ENCODE measurements at places on chromosomes 5 and 9.

GRCh38 chr5:64838376-64838775 lies 69.6 kb downstream of the CWC27 start:
- no peak for DNase-seq

GRCh38 chr5:113213551-113214425 lies 221.0 kb downstream of the TSSK1B start:
- no peak for DNase-seq

DNA sequence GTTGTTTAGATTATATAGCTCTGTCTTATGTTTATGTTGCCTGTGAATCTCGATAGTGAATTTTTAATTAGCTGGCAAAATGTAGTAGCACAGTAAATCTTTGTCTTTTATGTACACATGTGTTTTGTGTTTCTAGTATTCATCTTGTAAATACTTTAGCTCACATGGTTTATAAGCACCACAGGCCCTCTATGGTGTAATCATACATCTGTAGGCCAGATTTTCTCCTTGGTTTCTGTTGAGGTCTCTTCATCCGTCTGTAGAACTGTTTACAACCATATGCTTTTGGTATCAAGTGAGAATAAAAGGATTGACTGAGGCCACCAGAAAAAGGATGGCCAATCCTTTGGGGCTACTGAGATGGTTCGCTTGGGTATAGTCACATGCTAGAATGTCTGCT lies 45.0 kb downstream of the PRR16 start:
- no peak for DNase-seq

- DNase-seq = no peak
Measured at GRCh38 chr9:86298873-86299272, 16.5 kb upstream of the ISCA1 start.

GRCh38 chr9:30534455-30534854 lies 1850.0 kb upstream of the ACO1 start:
- DNase-seq = no peak

DNA sequence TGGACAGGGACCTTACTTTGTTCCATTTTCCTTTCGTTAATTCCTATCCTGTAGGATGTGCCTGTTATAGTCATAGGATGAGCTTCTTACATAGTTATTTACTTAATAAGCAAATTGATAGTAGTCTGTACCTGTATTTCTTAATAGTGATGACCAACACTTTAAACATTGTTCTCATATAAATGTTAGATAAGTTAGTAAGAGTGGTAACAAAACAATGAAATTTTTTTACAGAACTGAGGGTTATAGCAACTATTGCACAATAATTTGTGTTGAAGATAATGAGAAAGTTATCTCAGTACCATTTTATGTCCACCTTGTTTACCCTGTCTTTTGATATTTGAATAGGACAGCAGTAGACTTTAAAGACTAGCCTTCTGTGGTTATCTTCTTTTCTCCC lies 162.9 kb upstream of the ELL2 start:
- no peak for DNase-seq

GRCh38 chr9:112015149-112015548 lies 118.5 kb downstream of the UGCG start:
- no peak for DNase-seq

GRCh38 chr9:10094563-10094962 lies 518.2 kb downstream of the PTPRD start:
- DNase-seq = no peak

Measured in effector CD4-positive, alpha-beta T cell (primary cell).